ENCODE measurements at places on chromosomes 1 and 21. TPM values are rescaled to one million over a fixed set of nuclear protein-coding genes. Genes with fewer than 3 reads are reported as not detected.

Gene SNAPIN
- total RNA-seq = 84.0 TPM

Gene ANGPTL1
- not detected for total RNA-seq

Gene A3GALT2
- total RNA-seq = not detected

Gene C1orf53
- total RNA-seq = 7.6 TPM

- no peak for DNase-seq
Observed at GRCh38 chr1:99606306-99606705, 39.6 kb upstream of the PALMD start.

GRCh38 chr1:167330601-167331293, 110.1 kb downstream of the POU2F1 start:
- no peak for DNase-seq

- DNase-seq = no peak
Observed at GRCh38 chr1:161335796-161336195, 21.6 kb downstream of the SDHC start.

GRCh38 chr1:43321331-43321891, 16.2 kb upstream of the MPL start:
- DNase-seq = no peak
